Activated CD4-positive, CD25-positive, alpha-beta regulatory T cell treated with anti-CD3 and anti-CD28 coated beads, Interleukin-2, amount 50 U/mL, for 24 hours (primary cell): ENCODE measurements at places on chromosomes 16 and 17.

DNA sequence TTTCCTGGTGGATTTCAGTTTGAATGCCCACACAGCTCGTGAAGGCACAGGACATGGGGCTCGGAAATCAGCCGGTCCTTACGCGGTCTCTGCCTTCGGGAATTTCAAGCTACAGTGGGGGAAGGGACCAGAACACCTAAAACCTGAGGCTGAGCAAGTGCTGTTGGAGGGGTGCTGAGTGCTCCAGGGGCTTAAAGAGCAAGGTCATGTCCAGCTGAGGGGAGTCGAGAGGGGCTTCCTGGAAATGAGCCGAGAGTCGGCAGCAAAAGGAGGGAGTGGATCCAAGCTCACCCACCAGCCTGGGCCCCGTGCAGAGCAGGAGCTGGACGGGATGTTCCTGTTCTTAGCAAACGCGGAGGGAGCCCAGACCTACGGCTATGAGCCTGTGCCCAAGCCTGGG is 73.2 kb upstream of the RPL38 start:
- ATAC-seq = no peak

DNA sequence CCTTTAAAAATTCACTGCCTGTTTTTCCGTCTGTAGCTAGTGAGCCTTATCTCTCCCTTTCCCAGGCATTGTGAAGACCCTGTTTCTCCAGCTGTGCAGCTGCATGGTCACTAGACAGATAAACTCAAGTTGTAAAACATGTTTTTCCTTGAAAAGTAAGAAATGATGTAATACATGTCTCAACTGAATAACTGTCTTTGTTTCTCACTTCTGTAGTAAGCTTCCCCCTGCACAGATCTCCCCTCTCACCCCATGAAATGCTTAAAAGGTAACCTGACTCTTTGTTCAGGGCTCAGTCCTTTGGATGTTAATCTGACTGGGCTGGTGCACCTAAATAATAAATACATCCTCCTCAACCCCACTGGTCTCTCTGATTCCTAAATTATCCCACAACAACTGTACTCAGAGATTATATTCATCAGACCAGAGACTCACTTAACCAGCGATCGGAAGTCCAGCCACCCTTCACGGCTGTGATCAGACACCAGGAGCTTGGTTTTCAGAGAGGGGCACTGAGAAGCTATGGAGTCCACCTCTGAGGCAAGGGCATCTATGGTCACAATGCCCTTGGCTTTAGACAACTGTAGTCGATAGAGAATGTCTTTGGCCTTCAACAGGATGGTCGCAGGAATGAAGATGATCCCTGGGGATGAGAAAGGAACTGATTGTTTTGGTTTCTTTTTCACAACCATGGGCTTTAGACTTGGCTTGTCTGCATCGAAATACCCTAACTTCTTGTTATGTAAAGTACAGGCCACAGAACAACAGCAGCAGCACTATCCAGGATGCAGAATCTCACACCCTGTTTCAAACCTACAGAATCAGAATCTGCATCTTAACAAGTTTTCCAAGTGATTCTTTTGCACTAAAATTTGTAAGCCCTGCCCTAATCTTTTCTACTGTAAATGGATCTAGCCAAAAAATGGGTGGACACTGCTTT is 15.4 kb downstream of the ACSM1 start:
- ATAC-seq = no peak

- ATAC-seq = no peak
Observed at GRCh38 chr17:40472733-40473452, 28.5 kb downstream of the TNS4 start.

DNA sequence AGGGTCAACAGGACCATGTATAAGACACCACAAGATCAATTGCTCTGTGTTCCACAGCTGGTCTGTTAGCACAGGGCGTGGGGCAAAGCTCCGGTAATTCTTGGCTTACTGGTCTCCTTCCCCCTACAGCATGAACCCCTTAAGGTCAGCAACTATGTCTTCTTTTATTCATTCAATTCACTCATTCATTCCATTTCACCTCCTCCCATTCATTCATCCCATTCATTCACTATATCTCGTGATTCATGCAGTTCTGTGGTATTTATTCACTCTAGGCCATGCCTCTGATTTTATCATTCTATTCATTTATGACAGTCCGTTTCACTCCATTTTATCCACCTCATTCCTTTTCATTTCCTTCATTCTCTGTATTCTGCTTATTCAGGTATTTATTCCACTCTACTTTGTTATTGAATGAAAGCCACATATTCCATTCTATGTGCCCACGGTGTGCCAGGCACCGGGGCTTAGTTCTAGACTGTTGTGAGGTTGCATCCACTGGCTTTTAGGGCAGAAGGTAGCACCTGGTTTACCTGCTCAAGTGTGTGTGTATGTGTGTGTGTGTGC is 19.0 kb upstream of the WFDC1 start:
- ATAC-seq = no peak

DNA sequence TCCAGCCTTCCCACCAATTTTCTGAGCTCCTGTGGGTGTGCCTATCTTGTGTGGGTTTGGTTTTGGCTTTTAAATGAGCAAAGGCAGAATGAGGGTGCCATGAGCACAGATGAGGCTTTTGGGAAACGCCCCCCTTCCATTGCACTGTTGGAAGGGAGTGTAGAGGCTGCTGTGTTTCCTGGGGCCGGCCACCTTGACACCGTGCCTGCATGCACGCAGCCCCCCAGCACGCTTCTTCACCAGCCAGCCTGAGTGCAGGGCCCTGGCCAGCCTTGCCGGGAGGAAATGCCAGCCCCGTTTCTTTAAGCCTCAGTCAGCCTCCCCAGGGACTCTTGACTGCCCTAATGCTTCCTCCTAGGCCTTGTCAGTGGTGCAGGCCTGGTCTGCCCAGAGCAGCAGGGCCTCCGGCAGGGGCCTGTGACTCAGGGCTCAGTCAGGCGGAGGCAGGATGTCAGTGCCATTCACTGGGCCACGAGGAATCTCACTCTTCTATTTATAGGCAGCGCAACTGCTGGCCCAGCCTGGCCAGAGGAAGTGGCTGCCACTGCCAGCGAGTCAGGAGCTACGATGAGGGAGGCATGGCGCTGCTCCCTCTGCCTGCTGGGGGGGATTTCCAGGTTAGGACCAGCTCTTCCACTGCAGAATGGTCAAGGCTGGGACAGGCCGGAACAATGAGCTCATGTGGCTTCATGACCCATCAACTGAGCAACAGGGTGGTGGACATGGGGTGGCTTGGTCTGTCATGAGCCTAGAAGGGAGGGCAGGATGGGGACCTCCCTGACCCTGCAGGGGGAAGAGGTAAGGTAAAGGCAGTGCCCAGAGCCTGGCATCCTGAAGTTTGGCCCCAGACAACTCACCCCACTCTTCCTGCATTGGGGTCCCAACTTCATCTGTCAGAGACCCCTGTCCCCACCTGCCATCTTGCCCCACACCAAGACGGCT is 205.2 kb downstream of the RAB11FIP4 start:
- peak; percentile 47 for ATAC-seq

GRCh38 chr17:46205975-46206374 is 12.7 kb upstream of the KANSL1 start:
- ATAC-seq = no peak

DNA sequence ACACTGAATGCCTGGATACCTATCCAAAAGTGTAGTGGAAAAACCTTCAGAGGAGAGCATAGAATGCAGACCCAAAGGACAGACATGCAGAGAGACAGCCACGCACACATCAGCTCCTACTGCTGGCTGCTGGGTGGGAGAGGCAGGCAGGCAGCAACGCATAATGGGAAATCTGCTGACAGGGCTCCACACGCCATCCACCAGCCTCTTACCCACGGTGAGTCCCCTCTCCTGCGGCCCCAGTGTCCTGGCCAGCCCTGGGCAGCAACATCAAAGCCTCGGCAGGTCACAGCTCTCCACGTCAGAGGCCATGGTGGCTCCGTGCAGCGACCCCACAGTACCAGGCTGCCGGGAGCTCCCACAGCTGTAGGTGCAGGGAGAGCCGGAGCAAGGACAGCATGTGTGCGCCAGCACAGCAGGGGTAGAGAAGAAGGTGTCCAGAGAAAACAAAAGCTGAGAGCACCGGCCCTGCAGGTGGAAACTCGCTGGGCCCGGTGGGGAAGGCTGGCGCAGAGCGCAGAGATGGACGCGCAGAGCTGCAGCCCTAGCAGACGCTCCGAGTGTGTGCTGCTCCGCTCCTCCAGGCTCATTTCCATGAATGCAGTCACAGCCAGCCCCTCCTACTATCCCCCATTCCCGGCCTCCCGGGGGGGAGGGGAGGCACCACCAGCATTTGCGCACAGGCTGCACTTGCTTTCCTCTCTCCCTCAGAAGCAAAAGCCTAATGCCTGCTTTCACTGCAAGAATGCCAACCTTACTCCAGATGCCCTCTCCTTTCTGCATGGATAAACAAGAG is 58.9 kb downstream of the CYTH1 start:
- no peak for ATAC-seq
